ENCODE measurements at places on chromosomes 3 and 15.

- peak; percentile 58 for DNase-seq
Measured at GRCh38 chr3:123286308-123287023, 84.7 kb downstream of the SEC22A start.

GRCh38 chr3:59994732-59995304 lies 945.0 kb upstream of the CFAP20DC start:
- DNase-seq = no peak

GRCh38 chr3:177358977-177359592 lies 161.8 kb upstream of the TBL1XR1 start:
- DNase-seq = peak; percentile 60

DNA sequence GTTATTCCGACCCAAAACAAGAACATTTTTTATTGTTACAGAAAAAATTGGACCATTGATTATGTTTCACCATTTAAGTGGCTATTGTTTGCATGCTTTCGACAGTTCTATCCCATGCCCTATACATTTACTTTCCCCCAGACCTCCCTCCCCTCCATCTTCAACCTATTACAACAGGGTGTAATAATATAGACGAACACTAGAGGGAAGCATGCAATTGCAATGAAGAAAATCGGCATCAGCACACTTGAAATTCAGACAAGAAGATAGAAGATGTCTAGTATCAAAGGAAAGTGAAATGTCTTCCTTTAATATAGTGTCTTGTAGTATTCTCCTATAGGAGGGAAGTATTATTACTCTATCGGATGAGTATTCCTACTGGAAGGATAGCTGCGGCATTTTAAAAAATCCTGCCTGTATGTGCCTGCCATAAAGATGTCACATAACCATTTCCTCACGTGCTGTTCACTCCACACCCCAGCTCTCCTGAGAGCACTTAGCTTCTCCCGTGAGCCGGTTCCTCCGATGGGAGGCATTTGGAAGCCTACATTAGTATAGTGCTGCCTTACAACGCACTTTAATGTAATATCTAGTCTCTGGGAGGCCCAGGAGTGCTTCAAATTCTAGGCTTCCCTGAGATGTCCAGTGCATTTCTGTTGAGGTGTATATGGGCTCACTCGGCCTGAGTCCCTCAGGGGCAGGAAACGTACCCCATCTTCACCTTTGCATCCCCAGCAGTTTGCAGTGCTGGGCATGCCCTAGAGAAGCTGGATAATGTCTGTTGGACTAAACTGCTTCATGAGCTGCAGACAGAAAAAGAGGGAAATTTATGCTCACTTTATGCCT lies 17.8 kb upstream of the ERICH6 start:
- DNase-seq = peak; percentile 75

DNA sequence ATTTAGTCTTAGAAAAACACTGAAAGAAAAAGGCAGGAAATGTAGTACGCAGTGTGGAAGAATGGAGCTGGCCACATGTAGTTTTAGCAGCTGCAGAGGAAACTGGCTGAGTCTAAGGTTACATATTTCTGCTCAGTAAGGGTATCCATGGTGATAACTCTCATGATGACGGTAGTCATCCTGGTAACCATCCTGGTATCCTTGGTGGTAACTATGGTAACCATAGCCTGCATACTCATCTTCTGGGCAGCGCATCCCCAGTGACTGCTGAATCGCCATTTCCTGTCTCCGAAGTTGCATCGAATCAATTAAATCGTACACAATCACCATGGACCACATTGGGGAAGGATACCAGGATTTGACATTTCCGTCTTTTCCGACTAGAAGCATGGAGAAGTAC lies 35.7 kb downstream of the CCDC80 start:
- DNase-seq = peak; percentile 41

GRCh38 chr3:76138921-76139320 lies 353.6 kb upstream of the ZNF717 start:
- no peak for DNase-seq

- no peak for DNase-seq
Measured at GRCh38 chr3:104397713-104398112, 969.0 kb upstream of the ALCAM start.

DNA sequence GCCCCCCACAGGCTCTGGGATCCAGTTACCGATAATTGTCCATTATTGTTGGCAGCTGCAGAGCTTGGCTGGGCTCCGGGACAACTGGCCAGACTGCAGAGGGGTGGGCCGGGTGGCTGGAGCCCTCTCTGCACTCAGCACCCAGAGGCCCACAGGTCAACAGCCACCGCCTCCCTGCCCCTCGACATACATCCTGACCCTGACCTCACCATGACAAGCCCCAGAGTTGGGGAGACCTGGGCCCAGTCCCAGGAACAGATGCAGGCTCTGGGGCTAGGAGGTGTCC lies 22.4 kb downstream of the PTH1R start:
- DNase-seq = no peak

- DNase-seq = no peak
Measured at GRCh38 chr15:31023841-31024240, 32.4 kb upstream of the MTMR10 start.

DNA sequence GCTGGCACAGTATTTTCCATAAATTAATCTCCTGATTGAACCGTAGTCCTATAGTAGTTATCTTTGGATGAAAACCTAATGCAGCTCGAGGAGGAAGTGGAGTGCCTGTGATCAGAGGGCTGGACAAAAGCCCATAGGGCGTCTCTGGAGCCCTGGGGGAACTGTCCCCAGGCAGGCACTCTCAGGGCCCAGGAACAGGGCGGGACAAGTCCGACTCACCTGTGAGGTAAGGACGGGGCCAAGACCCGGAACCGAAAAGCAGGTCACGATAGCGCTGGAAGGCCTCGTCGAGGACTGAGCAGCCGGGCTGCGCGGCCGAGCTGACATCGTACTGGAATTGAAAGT lies 341 bp downstream of the HEXA start:
- DNase-seq = no peak

- no peak for DNase-seq
Measured at GRCh38 chr3:191369616-191370010, 39.3 kb upstream of the UTS2B start.

DNA sequence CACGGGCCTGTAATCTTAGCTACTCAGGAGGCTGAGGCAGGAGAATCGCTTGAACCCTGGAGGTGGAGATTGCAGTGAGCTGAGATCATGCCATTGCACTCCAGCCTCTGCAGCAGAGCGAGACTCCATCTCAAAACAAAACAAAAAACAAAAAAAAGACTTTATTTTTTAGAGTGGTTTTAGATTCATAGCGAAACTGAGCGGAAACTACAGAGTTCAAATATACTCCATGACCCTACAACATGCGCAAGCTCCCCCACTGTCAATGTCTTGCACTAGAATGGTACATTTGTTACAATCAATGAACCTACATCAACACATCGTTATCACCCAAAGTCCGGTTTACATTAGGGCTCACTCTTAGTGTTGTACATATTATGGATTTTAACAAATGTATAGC lies 2.2 kb upstream of the CRTAP start:
- DNase-seq = peak; percentile 74

GRCh38 chr3:159032311-159032710 lies 230.5 kb downstream of the MFSD1 start:
- DNase-seq = no peak

DNA sequence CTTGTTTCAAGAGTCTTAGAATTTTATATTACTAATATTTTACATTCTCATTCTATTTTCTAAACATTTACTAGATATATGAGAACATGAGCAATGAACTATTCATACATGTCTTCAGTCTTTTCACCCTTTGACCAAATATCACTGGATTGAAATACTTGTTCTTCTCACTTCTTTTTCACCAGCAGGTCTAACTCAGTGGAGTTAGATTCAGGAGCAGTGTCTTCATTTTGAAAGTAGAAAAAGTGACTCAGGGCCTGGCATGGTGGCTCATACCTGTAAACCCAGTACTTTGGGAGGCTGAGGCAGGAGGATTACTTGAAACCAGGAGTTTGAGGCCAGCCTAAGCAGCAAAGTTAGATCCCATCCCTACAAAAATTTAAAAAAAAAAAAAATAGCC lies 70.8 kb downstream of the USP13 start:
- DNase-seq = peak; percentile 30

- no peak for DNase-seq
Measured at GRCh38 chr3:140568842-140569520, 108.9 kb upstream of the TRIM42 start.

DNA sequence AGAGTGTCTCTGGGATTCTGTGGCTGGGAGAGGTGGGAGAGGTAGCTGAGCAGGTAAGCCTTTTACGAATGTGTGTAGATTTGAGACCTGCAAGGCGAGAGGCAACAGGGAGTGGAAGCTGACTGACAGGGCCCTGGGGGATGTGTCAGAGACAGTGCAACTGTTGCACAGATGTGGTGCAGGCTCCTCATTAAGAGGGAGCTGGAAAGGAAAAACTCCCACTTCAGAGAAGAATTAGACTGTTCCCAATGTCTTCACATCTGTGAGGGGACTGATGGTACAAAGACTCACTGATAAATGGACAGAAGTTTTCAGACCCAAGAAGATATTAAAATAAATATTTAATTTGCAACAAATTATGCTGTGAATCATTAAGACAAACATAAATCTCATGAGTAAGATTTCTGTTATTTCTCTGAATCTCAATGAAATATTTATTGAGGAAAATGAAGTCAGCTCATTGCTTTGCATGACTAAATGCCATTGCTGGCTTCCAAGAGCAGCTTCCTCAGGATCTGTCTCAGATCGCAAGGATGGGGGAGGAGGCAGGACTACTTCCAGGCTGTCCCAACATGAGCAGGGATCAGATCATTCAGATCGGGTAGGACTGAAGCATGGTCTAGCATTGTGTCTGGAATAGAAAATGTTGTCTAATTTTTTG lies 127.3 kb upstream of the ROPN1 start:
- DNase-seq = no peak

- DNase-seq = no peak
Measured at GRCh38 chr15:45314960-45315359, 62.9 kb downstream of the SLC28A2 start.

DNA sequence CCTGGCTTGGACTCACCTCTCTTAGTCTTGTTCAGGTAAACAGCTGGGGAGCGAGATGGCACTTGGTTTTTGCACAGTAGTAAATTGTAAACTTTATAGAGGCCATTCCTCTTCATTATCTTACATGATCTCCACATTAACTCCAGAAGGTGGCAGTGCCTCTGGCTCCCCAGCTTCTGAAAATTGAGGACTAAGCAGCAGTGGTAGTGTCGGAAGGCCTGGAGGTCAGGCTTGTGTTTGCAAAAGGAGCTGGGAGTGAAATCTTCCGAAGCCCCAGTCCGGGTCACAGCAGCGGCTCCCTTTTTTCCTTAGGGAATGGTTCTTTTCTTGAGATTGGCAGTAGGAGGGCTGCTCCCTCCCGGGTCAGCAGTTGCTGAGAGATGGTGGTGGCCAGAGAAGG lies 85.7 kb downstream of the FNDC3B start:
- DNase-seq = no peak

DNA sequence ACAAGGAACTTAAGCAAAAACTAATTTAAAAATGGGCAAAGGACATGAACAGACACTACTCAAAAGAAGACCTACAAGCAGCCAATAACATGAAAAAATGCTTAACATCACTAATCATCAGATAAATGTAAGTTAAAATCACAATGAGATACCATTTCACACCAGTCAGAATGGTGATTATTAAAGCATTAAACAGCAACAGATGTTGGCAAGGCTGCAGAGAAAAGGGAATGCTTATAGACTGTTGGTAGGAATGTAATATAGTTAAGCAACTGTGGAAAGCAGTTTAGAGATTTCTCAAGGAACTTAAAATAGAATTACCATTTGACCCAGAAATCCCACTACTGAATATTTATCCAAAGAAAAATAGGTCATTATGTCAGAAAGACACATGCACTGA lies 482.2 kb downstream of the SQOR start:
- no peak for DNase-seq

DNA sequence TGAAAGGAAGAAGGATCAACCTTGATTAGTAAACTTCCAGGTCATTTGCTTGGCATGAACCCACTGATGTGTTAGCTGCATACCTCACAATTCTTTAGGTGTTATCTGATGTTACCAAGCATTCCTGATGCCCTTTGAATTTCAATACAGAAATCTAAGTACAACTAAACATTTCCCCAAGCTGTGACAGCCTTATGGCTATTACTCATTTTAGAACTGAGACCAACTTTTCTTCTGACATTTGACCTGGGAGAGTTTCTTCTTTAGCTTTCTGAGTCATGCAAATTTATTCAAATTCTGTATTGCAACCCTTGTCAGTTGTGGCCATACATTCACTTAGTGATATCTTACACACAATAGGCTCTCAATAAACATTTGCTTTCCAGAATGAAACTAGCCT lies 124.3 kb downstream of the TIGIT start:
- peak; percentile 71 for DNase-seq

- DNase-seq = no peak
Measured at GRCh38 chr3:45205126-45205525, 21.0 kb downstream of the TMEM158 start.

- no peak for DNase-seq
Measured at GRCh38 chr3:118108769-118109168, 925.9 kb downstream of the IGSF11 start.

- no peak for DNase-seq
Measured at GRCh38 chr3:123076496-123077418, 9.9 kb downstream of the PDIA5 start.

DNA sequence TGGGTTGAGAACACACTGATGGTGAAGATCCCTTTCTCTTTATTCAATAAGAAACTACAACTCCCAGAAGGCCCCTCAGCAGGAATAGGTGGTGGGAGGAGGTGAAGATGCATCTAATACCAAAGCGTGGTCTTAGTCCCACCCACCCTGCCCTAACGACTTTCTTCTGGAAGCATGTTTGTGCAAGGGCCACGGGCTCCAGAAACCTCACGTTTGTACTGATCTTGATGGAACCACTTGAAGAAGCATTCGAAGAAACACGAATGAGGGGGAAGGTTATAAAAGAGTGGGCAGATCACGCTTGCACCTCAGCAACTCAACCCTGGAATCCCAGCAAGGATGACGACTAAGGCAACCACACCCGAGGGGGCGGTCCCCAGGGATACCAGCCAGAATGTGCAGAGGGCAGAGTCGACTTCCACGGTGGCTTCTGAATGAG lies 10.6 kb upstream of the SLC25A36 start:
- DNase-seq = no peak

GRCh38 chr3:12708584-12709192 lies 44.8 kb upstream of the RAF1 start:
- DNase-seq = no peak
